Muscle of arm (tissue), 14 donors: ENCODE measurements at places on chromosomes 3 and 15. TPM values are rescaled to one million over a fixed set of nuclear protein-coding genes. Genes with fewer than 3 reads are reported as not detected.

DNA sequence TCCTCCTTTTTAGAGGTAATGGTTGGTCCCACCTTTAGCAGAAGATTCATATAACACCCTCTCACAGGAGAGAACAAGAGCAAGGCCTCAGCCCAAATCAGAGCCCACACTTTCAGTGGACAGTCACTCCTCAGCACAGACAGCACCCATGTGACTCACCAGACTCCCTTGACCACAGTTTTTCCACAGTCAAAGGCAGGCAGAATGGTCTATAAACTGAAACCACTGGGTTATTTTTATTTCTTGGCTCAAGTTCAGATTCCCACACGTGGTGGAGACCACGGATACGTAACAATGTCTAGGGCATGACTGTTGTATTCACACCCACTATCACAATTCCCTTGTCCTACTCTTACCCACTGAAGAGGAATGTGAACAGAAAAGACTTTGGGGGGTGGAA is 237.8 kb upstream of the UBE2E1 start:
- DNase-seq = no peak

DNA sequence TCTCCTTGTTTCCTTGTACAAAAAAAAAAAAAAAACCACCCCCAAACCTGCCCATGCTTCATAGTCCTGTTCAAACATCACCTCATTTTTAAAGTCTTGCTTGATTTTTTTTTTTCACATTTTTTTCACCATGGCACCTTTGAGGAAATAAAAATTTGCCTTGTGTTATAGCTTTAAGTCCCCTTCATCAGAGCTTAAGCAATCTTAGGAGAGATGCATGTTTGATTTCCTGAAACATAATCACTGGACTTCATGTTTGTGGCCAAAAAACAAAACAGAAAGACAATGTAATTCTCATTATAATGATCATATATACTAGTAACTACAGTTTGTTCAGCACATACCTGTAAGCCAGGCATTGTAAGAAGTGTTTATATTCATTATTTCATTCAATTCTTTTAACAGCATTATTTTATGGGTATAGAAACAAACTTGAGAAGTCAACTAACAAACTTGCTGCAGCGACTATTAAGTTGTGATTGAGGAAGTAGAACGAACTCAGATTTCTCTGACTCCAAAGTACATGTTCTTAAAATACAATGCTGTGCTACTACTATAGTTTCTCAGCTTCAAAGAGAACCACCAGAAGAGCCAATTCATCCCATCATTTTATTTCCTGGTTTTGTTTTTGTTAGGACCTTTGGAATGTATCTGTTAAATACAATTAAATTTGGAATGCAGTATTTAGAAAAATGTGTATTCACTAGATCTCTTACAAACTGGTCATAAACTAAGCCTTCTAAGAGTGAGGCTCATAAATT is 203.8 kb downstream of the TCF12 start:
- DNase-seq = no peak

Gene MFN1
- 57.9 TPM for polyA plus RNA-seq

Gene SERINC4
- 0.72 TPM for polyA plus RNA-seq
